Natural killer cell (primary cell): ENCODE measurements at places on chromosomes 11 and 22. TPM values are rescaled to one million over a fixed set of nuclear protein-coding genes. Genes with fewer than 3 reads are reported as not detected.
A peak's percentile ranks its signal among the peaks of the same experiment; 100 is the strongest.

GRCh38 chr11:121766166-121766565 is 313.4 kb upstream of the SORL1-AS1 start:
- DNase-seq: no peak

GRCh38 chr11:64102005-64102738 is 63.7 kb downstream of the MACROD1 start:
- DNase-seq: no peak

GRCh38 chr11:16385099-16385498 is 28.8 kb upstream of the SOX6 start:
- DNase-seq: no peak

GRCh38 chr11:10499452-10499851 is 41.5 kb downstream of the RNF141 start:
- no peak for DNase-seq

- no peak for DNase-seq
Observed at GRCh38 chr11:77287615-77288273, 13.7 kb downstream of the GDPD4 start.

GRCh38 chr11:76863196-76863777 is 2.6 kb downstream of the ACER3 start:
- peak; percentile 9 for DNase-seq

DNA sequence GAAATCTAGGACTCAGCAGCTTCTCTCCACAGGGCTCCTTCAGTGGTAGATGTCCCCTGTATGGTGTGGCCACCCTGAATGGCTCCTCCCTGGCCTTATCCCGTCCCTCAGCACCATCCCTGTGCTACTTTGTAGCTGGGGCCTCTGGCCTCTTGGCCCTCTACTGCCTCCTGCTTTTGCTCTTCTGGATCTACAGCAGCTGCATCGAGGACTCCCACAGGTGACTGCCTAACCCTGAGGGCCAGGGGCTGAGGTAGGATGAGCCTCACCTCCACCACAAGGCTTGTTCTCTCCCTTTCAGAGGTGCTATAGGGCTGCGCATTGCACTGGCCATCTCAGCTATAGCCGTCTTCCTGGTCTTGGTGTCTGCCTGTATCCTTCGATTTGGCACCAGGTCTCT is 1.8 kb downstream of the TMEM179B start:
- DNase-seq: no peak

- DNase-seq: no peak
Observed at GRCh38 chr11:134733646-134734045, 321.6 kb upstream of the B3GAT1 start.

DNA sequence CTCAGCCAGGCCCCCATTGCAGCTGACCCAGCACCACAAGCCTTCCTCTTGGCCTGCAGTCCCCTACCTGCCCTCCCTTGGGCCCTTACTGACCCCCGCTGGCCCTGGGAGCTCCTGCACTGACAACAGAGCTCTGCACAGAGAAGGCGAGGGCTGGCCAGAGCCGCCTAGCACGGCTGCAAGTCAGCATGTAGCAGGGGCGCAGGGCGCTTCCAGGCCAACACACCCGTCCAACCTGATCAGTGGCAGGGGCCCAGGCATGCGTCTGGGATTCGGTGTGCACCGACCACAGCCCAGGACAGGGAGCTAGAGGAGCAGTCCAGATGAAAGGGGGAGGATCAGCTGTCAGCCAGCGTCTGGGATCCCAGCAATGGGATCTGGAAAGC is 7.6 kb downstream of the WNT7B start:
- no peak for DNase-seq

- DNase-seq: no peak
Observed at GRCh38 chr11:65590240-65590738, 5.3 kb downstream of the KCNK7 start.

DNA sequence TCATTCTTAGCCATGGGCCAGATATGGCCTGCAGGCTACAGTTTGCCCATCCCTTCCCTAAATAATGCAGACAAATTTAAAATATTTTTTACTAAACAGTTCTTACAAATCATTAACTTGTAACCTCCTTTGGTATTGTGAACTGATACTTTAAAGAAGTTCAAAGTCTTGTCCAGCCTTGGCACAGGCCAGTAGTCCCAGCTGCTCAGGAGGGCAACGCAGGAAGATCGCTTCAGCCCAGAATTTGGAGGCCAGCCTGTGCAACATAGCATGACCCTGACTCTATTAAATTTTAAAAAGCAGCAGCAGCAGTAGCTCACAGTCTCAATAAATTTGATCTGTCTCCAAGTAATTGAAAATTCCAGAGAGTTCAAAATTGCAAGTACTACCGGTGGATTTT is 83.7 kb upstream of the ARHGAP32 start:
- DNase-seq: no peak

DNA sequence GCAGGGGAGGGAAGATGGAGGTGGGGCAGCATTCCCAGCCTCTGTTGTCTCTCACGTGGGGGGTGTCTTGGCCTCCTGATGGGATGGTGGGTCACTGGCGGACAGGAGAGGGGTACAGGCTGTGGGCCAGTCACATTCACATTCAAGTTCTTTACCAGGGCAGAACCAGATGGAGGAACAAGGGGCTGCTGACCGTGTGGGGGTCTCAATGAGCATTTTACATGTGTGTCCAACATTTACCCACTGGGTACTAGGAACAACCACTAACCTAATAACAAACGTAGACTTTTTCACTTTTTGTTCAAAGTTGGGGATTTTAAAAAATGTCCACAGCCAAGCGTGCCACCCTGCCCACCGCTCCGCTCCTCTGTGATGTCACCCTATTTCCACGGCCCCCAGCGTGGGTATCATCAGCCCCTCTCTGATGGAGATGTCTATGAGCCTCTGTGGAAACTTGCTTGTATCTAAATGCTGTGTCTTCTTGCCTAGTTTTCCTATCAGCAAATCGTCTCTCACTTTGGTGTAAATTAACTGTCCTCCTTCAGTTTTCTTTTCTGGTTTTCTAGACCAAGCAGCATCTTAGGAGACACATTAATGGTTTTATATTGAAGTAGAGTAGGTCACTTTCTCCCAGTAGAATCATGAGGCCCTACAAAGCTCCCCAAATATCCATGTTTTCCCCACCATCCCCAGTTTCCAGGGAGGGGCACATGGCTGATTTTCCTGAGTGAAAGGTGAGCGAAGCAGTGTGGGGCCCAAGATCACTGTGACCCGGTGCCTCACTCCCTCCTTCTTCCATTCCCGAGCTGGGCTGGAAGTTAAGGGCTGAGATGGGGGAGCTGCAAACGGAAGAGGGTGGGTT is 936.7 kb downstream of the BRD1 start:
- DNase-seq: no peak

DNA sequence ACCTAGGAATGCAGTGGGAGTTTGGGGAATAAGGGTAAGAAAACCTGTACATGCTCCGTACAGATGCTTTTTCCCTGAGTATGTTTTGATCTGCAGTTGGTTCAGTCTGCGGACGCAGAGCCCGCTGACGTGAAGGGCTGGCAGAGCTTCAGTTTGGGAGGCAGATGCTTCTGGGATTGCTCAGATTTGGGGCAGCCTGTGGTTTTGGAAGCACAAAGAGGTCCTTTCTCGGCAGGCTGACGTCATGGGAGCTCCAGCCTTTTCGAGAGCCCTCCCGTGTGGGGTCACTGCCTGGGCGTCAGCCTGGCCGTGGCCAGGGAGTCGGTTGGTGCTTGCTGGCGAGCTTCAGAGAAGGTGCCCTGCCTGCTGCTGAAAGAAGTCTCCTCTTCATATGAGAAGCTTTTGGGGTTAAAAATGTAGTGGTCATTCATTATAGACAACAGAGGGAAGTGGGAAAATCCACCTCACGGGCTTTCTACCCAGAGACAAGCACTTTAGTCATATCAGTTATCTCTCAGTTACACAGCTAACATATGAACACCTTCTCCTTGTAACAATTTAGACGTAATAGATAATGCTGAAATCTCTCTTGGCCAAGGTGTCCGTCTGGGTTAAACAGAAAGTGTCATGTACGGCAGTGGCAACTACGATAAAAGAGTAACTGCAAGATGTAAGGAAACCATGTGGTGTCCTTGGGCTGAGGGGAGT is 26.8 kb downstream of the TPCN2 start:
- no peak for DNase-seq

DNA sequence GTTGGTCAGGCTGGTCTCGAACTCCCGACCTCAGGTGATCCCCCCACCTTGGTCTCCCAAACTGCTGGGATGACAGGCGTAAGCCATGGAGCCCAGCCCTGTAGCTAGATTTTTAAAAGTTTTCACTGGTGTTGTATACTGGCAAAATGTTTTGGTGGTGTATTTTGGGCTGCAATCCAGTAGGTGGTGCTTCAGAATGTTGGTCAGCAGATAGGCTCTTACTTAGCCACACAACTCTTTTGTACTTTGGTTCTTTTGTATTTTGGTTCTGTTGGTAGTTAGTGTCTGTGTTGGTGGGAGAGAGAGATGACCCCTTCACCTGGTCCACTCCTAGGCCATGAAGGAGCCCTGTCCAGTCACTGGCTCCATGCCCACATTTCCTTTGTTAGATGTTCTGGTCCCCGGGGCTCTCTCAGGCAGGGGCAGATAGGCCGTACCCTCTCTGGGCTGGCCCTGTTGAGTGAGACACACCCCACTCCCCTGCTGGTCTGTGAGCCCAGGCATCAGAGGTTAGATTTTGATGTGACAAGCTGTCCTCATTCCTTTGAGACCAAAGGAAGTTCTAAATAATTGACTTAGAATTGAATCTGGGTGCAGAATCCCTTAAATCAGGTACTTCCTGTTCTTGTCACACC is 123.8 kb downstream of the DDX10 start:
- no peak for DNase-seq

DNA sequence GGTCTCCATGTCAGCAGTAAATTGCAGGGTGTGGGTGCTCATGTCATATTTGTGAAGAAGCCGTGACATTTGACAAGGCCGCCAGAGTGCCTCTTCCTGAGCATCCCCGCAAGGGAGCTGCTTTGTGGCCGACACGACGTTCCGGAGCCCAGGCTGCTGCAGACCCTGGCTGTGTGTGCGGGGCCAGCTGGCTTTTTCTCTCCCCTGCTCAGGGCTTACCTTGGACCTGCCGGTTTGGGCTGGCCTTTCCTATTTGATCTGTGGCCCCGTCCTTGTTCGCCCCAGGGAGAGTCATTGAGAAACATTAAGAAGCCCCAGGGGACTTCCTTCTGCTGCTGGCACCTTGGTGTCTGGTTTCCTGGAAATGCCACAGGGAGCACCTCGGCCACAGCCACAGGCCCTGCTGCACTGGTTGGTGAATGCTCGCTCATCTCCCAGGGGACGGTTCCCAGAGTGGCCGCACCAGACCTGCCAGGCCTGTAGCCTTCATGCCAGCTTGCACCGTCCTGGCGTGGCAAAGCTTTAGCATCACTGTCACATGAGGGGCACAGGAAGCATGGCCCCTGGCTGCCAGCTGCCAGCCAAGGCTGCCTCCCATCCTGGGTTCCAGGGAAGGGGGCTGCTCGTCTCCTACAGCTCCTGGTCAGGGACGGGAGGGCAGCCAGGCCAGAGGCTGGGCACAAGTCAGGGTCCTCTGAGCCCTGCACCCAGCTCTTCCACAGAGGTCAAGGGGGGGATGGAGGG is 5.4 kb downstream of the GRK2 start:
- peak; percentile 56 for DNase-seq

Gene C11orf97
- not detected for total RNA-seq

Gene LIF
- 2.7 TPM for total RNA-seq

Gene TAGLN
- total RNA-seq: 8.2 TPM

Gene OR56A1
- 0.16 TPM for total RNA-seq

Gene C22orf15
- total RNA-seq: not detected

Gene MPZL3
- 6.7 TPM for total RNA-seq

Gene FGF19
- not detected for total RNA-seq
